ENCODE measurements at places on chromosomes 3 and 15.

DNA sequence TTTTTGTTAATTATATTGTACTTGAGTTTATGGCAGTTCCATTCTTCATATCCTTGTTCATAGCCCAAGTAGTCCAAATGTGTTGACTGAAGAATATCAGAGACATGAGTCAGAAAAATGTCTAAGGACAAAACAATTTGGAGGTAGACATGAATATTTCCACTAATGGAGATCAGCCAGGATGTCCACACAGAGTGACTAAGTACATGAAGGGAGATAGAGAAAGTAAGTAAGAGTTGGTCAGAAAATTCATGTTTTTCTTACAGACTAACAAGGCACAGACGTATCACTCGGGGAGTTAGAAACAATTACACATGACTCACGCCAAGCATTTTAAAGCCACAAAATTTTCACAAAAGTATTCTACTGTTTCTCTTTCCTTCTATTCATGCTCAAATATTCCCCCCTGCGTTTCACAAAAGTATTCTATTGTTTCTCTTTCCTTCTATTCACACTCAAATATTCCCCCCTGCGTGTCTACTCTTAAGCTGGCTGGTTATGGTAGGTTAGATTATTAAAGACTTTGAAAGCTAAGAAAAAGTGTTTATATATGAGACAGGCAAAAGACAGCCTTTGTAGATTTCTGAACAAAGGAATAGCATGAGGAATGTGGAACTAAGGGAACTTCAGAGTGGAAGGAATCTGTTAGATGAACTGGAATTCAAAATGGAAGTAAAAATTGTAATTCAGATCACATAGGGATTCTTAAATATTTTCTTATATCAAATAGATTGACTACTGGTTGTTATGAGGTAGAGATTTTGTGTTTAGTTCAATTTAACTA lies 648.7 kb upstream of the CCDC54 start:
- DNase-seq = no peak

- DNase-seq = no peak
These were observed 21.2 kb upstream of the LCTL start for GRCh38 chr15:66587020-66587419.

- DNase-seq = no peak
These were observed 29.6 kb upstream of the SNRPA1 start for GRCh38 chr15:101324524-101325177.

DNA sequence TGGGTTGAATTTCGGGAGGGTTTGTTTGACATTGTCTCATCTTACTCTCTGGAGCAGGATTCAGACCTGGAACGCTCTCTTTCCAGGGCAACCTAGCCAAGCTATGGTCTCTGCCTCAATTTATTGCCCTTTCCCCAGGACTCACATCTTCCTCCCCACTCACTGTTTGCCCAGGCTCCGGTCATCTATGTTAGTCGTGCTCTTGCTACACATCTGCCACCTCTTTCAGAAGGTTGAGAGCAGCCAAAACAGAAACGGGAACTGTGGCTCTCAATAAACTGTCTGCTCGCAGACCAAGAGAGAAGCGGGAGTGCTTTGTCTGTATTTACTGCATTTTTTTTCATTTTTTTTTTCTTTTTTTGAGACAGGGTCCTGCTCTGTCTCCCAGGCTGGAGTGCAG lies 81.6 kb downstream of the ST6GAL1 start:
- no peak for DNase-seq

GRCh38 chr15:93241696-93242585 lies 152.9 kb upstream of the RGMA start:
- no peak for DNase-seq

GRCh38 chr3:11607816-11608215 lies 35.9 kb downstream of the VGLL4 start:
- peak; percentile 87 for DNase-seq

- peak; percentile 81 for DNase-seq
These were observed 1.1 kb downstream of the ABHD14A start for GRCh38 chr3:51975852-51976549.

GRCh38 chr15:69081310-69082004 lies 67.0 kb downstream of the NOX5 start:
- DNase-seq = no peak

- no peak for DNase-seq
These were observed 363.2 kb upstream of the NAALADL2 start for GRCh38 chr3:174495928-174496327.

- DNase-seq = peak; percentile 12
These were observed 45.0 kb downstream of the MYO5A start for GRCh38 chr15:52483707-52484106.

- DNase-seq = peak; percentile 19
These were observed 15.6 kb downstream of the EOGT start for GRCh38 chr3:68997887-68998286.

DNA sequence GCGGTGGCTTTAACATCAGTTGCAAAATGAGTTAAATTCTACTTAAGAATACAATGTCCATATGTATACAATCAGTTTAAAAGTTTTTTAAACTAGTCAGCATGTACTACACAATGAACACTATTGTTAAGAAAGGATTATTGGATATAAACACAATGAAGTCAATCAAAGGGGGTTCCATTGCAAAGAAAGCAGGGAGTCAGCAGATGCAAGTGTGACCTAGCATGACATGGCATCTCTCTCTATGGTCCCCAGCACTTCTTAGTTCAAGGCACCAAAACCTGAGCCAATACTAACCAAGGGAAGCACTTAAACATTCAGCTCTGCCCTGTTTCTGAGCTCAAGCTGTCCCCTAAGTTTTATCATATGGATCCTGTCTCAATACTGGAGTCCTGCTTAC lies 17.0 kb downstream of the KLHL6 start:
- DNase-seq = peak; percentile 50

DNA sequence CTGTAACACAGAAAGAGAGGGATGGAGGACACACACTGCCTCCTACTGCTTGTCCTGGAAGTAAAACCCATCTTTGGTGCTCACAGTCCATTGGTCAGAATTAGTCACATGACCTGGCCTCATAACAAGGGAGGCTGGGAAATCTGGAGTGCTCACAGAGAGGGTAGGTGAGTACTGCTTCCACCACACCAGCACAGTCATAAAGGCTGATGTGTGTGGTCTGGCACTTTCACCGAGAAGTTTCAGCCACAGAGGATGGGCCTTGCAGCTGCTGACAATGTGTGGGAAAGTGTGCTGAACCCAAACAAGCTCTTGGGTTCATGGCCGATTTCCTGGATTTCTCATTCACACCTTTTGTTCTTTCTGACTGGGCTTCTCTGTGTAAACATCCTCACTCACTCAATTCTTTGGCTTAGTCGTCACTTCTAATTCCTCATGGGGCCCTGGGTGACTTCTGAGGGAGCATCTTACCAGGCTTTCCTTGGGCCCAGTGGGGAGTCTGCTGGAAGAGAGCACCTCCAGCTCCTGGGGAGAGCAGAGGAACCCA lies 100.7 kb downstream of the ASB7 start:
- no peak for DNase-seq

GRCh38 chr3:46127503-46127902 lies 80.6 kb downstream of the CCR1 start:
- DNase-seq = no peak

- peak; percentile 57 for DNase-seq
These were observed 5.3 kb downstream of the SNX22 start for GRCh38 chr15:64156652-64157331.

DNA sequence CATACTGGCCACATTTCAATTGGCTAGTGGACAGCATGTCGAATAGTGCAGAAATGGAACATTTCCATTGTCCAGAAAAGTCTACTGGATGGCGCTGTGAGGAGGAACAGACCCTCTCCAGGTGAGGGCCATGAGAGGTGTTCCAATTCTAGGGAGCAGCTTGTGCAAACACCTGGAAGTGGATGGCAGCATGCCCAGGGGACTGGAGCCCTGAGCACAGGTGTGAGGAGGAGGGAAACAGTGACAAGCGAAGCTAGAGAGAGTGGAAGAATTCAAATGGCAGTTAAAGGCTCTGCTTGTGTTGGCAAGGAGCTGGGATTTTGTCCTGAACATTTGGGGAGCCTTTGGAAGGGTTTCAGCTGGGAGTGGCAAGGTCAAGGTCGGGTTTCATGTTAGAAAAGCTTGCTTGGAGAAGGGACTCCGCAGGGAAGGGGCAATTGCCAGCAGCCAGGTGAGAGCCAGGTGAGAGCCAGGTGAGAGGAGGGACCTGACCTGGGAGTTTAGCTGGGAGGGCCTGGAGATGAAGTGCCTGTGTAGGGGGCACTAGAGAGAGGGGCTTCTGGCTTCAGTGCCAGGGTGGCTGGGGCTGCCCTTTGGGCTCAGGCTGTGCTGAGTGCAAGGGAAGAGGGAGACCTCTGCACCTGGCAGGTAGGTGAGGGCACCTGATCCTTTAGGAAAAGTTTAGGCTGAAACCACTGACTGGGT lies 93.8 kb downstream of the LINGO1 start:
- DNase-seq = no peak

GRCh38 chr3:123054109-123054778 lies 12.6 kb upstream of the PDIA5 start:
- DNase-seq = no peak

DNA sequence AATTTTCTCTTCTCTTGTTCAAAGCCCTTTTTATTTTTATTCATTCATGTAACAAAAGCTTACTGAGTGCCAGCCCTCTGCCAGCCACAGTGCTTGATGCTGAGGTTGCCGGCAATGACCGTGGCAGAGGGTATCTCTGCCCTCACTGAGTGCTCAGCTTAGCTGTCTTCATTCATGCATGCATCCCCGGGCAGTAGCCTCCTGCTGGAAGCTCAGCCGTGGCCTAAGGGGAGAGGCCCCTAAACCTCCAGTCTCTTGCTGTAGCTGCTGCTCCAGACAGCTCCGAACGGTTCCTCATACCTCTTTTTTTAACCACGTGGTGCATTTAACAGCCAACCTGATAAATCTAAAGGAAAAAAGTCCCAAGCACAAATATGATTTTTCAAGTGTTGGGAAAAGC lies 34.6 kb upstream of the CCDC66 start:
- no peak for DNase-seq

GRCh38 chr15:70853973-70854665 lies at the start of gene LARP6:
LARP6 (minus strand) TSS chr15:70854157; CDS start chr15:70854088, 69 bp downstream.
- DNase-seq = no peak

- no peak for DNase-seq
These were observed 8.1 kb downstream of the KBTBD13 start for GRCh38 chr15:65084500-65085206.

GRCh38 chr3:108301695-108302404 lies 5.5 kb downstream of the HHLA2 start:
- no peak for DNase-seq

DNA sequence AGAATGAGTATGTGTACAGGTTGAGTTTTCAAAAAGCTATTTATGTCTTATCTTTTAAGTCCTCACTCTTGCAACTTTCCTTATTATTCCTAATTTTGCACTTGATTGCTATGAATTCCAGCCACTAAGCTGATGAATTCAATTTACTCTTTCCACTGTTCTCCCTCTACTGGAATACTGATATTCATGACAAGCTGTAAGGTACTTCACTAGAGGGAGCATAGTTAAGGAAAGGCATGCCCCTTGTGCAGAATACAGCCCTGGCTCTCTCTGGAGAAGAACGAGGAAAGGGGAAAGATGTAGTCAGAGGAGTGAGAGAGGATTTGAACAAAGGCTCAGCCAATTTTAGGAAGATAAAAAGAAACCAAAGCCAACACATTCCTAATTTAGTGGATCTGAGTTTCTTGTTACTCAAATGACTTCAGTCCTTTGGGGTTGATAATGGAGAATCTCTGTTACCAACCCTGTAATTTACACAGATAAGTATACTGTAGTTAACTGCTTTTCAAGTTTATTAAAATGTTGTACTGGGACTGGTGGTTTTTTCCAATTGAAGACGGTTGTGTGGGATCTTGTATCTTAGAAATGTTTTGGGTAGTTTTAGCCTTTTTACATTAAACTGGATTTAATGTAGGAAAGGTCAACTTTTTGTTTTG lies 4.0 kb downstream of the SCAANT1 start:
- no peak for DNase-seq

- DNase-seq = no peak
These were observed 57.5 kb downstream of the USF3 start for GRCh38 chr3:113638910-113639309.

GRCh38 chr3:135491491-135492205 lies 473.9 kb upstream of the PPP2R3A start:
- no peak for DNase-seq

DNA sequence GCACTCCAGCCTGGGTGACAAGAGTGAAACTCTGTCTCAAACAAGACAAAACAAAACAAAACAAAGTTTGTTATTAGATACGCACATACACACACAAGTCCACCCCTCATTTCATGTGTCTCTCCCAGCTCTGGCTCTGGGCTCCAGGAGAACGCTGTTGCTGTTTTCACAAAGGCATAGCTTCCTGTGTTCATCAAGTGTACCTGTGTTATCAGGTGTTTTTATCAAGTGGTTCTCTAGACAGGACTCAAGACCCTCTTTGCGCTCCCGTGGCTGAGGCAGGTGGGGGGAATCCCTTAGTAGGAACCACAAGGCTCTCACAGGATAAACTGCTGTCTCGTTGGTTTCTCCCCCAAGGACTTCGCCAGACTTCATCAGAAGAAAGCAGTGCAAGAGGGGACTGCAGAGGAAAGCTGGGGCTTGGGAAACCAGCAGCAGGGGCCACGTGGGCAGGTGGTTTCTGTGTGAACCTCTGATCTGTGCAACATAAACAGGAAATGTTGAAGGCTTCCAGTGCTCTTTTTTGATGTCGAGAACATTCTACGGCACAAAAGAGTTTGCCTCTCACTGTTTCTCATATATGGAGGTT lies 6.9 kb upstream of the PPP1R2 start:
- peak; percentile 47 for DNase-seq

DNA sequence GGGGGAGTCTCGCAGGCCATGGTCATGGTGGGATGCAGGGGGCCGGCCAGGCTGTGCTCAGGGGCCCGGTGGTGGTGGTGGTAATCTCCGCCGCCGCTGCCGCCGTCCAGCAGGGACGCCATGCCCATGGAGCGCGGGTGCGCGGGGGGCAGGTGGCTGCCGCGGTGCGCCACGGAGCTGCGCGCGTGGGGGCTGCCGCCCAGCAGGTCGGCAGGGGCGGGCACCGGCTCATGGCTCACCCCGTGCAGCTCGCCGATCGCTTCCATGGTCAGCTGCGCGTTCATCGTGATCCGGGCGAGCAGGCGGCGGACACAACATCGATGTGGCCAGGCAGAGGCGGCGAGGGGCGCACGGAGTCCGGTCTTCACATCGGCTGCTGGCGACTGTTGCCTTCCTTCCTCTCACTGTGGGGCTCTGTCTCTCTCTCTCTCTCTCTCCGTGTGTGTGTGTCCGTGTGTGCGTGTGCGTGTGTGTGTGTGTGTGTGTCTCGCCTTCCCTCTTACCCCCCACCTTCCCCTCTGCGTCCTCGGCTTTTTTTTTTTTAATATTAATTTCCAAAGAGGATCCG lies 451 bp downstream of the ONECUT1 start:
- no peak for DNase-seq
